ENCODE measurements at places on chromosomes 12 and 14. TPM values are rescaled to one million over a fixed set of nuclear protein-coding genes. Genes with fewer than 3 reads are reported as not detected.

GRCh38 chr12:119231774-119232173 is 53.0 kb downstream of the HSPB8 start:
- DNase-seq: no peak

DNA sequence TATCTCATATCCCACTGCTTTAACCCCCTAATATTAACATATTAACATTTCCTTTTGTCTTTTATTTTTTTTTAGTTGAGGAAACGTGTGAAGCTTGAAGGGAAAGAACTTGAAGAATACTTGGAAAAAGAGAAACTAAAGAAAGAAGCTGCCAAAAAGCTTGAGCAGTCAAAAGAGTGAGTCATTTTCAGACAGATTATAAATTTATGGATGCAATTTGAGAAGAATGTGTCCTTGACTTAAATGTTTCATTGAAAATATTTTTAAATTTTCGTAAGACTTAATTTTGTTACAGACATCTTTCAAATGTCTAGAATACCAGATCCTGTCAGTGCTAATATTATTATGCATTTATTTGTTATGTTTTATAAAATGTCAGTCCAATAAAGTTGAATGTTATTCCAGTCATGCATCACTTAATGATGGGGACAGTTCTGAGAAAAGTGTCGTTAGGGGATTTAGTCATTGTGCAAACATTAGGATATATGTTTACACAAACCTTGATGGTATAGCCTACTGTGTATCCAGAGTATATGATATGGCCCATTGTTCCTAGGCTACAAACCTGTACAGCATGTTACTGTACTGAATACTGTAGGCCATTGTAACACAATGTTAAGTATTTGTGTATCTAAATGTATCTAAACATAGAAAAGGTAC is 32.6 kb downstream of the CPSF2 start:
- no peak for DNase-seq

- no peak for DNase-seq
These were observed 8.5 kb downstream of the C12orf75 start for GRCh38 chr12:105338966-105339365.

DNA sequence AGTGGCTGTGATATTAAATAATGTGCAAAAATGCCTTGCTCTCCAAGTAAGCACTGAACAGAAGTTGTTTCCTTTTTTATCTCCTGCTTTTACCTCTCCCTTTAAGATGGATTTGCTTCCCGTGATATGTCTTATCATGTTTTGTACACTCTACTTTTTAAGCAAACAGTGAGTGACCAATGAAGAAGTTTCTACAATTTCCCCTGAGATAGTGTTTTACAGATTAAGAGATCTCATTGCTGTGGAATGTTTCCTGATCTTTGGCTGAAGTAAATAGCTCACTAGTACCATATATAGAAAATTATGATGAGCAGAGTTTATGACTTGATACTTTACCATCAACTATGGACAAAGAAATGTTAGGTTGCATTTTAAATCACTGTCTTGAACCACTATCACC is 184.8 kb upstream of the PDE3A start:
- no peak for DNase-seq

DNA sequence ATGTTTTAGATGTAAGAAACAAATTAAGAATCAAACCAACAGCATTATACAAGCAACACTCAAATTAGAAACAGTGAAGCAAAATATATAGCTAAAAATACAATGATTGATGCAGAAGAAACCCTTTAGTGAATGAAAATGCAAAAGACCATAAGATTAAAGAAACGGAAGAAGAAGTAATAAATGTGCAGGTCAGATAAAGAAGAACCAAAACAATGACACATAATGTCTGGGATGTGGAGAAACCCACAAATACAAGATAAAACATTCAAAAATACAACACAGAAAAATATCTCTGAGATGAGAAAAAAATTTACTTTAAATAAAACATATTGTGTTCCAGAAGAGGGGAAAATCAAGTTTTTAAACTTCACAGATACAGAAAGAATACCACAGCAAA is 73.4 kb upstream of the AVPR1A start:
- no peak for DNase-seq

DNA sequence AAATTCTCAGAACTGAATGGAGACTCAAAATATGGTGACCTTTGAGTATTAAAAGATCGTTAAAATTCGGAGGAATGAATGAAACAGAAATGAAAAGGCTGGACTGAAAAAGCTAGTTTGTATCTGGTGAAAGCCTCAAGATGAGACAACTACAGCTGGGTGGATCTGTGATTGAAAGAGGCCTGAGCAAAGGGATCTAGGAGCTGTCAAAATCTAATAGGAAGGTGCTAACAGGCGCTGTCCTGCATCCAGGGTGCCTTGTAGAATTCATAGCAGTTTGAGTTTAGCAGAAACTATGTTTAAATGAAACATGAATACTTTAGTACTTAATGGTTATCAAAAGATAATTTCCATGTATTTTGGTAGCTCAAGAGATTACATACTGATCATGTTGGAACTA is 2.3 kb downstream of the YY1 start:
- DNase-seq: no peak

Gene RPS6KA5
- 11.5 TPM for total RNA-seq

Gene PELI2
- 2.2 TPM for total RNA-seq

Gene CAPZA3
- not detected for total RNA-seq

Gene ABCC9
- total RNA-seq: 52.7 TPM

Gene NKX2-1
- not detected for total RNA-seq
